ENCODE measurements at places on chromosomes 5 and 9.
A peak's percentile ranks its signal among the peaks of the same experiment; 100 is the strongest.

GRCh38 chr9:131386281-131386680 is 7.6 kb upstream of the PRRC2B start:
- DNase-seq, result no peak

- no peak for DNase-seq
Observed at GRCh38 chr9:2359891-2360471, 261.6 kb upstream of the VLDLR start.

GRCh38 chr5:42985129-42986037 is 54.7 kb downstream of the ANXA2R start:
- peak; percentile 85 for DNase-seq

DNA sequence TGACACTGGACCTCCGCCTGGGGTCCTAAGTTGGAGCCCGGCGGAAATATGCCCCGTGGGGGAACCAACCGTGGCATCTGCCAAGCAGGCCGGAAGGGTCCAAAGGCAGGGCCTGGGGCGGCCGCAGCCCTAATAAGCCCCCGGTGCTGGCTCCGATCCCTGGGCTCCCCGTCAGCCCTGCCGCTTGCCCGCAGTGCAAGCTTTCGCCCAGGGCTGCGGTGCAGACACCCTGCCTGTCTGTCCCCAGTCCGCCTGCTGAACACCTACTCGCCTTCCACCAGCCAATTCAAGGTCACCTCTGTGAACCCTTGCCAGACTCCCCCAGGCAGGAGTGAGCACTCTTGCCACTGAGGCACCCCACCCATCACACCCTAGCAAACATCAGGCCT is 502 bp upstream of the PTGR1 start:
- no peak for DNase-seq

DNA sequence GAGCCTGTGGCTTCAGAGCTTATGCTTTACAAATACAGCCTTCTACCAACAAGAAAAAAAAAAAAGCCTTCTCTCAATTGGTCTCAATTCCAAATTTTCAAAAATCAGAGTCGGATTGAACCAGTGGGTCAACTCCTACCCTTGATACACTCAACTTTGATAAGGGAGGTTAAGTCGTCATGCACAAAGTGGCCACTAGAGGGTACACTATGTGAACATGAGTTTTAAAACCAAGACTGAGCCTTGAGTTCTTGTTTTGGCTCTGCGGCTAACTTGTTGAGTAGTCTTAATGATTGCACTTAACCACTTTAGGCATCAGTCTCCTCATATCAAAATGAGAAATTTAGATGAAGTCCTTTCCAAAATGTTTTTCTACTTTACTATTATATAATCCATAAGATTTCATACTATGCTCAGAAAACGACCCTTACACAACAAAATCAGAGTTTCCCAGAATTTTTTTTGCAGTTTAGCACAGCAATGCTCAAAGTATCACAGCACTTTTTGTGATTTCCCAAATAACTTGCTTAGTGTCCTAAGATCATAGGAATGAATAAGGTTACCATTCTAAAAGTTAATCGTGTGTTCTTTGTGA is 92.9 kb upstream of the MTAP start:
- peak; percentile 65 for DNase-seq

DNA sequence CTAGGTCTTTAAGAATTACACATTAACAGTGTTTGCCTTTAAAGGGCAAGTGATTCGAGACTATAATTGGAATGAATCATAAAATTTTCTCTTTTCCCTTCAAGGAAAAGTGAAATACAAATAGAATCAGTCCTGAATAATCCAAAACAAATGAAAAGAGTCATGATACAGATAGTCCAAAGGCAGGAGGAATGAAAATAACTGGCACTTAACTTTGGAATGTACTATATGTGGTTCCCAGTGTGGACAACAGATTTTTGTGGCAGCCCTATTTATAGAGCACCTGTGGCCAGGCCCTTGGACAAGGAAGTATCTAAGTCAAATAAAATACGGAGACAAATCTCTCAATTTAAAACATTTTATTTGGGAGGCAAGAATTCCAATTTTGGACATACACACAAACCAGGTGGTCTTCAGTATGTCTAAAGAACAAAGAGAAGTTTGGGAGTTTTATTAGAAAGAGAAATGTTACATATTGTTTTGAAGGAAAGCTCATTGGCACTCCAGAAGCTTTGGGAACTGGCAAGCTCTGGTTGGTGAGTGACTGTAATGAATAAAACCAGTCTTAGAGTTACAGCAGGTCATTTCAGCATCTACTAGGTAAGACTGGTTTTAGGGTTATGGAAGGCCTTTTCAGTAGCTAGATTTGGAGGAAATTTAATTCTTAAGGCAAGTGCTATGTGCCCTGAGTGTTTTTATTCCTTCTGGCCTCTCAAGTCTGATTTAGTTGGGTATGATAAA is 116.0 kb upstream of the PAM start:
- peak; percentile 28 for DNase-seq

DNA sequence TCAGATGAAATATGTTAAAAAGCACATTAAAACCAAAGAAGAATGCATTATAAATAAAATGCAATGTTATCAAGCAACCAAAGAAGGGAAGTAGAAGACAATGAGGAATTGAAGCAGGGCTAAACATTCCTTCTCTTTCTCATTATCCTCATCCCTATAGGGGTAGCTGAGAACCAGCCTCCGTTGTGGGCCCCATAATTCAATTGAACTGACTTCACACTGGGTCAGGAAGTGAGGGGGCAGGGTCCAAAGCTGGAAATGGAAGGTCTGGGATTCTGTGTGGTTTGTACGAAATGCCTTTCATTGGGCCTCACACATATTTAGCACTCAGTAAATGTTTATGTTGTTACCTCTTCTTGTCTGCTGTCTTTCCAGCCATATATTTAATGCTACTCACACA is 220.4 kb upstream of the CD180 start:
- no peak for DNase-seq

- DNase-seq, result peak; percentile 98
Observed at GRCh38 chr5:111735583-111736270, 21.3 kb downstream of the NREP start.

DNA sequence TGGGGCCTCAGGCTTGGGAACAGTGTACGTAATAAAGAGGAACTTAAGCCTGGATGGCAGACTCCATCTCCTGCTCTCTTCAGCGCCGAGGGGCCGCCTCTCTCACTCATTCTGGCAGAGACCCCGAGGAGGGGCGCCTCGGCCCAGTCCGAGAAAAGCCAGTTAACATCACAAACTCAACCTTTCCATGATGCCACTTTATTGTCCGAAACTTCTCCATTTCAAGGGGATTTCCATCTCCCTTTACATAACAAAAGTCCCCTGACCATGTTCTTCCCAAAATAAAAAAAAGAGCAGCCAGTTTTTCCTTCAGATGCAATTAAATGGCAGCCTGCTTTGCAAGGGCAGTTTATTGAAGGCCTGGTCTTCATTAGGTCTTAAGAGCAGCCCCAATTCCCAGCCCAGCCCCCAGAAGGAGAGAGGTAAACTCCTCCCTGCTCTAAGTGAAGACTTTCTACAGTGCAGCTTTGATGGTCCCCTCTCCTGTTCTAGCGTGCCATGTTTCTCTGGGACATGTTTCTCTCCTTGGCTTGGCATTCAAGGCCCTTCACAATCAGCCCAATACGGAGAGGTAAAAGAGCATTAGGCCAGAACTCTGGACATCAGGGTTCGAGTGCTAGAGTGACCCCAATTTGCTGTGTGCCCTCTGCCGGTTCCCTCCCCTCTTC is 19.5 kb upstream of the RAB14 start:
- no peak for DNase-seq
